ENCODE measurements at places on chromosomes 13 and 19.

DNA sequence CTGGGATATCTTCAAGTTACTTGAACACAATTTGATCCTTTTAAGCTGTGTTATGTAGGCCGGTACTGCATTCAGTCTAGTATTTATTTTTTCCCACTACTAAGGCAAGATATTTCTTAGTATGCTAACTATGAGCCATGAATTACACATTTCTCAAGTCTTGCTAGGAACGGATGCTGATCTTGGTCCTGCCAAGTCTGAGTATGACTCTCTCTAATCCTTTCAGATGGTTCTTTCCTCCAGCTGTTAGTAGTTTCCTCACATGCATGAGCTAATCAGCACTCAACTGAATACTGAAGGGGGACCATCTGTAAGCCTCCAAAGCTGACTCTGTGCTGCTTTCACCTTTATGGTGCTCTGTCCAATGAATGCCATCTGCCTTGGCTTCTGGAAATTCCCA lies 460.3 kb downstream of the KCTD12 start:
- no peak for DNase-seq

DNA sequence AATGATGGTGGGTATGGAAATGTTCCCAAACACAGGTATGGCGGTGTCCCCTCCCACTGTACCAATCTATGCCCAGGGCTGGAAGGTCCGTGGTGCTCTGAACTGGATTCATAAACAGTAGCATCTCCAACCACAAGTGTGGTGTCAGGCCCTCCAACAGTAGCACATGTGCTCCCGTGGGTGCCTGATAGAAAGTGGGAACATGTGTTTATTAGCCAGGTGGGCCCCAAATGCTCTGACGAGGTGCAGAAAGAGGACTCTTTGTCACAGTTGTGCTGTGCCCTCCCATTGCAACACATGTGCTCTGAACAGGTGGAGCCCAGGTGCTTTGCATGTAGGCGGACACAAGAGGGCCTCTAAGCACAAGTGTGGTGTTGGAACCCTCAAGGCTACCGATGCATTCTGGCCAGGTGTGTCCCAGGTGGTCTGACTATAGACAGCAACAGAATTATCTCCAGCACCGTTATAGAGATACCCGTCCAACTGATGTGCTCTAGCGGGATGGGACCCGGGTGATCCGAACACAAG lies 75.4 kb upstream of the ZNF30 start:
- DNase-seq: no peak

DNA sequence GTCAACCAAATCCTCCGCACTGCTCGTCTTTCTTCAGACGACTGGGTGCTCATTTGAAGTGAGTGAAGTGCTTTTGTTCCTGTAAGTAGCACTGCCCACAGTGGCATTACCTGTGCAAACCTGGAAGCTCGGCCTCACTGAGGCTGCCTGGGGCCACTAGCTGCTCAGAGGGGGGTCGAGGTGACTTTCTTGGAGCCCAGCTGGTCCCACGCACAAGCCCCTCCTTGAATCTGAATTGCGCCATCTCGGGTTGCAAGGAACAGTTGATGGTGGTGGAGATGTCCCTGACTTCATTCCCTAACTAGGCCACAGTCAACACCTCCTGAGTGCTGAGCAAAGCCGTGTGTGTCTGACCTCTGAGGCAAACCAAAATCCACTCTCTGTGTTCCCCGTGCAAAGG lies 79.3 kb upstream of the GPR183 start:
- no peak for DNase-seq

GRCh38 chr13:28420704-28421103 lies 74.2 kb downstream of the FLT1 start:
- no peak for DNase-seq

- no peak for DNase-seq
Measured at GRCh38 chr13:37407156-37407555, 191.4 kb downstream of the POSTN start.

GRCh38 chr19:11421371-11422098 lies 2.4 kb upstream of the RGL3 start:
- DNase-seq: peak; percentile 48

DNA sequence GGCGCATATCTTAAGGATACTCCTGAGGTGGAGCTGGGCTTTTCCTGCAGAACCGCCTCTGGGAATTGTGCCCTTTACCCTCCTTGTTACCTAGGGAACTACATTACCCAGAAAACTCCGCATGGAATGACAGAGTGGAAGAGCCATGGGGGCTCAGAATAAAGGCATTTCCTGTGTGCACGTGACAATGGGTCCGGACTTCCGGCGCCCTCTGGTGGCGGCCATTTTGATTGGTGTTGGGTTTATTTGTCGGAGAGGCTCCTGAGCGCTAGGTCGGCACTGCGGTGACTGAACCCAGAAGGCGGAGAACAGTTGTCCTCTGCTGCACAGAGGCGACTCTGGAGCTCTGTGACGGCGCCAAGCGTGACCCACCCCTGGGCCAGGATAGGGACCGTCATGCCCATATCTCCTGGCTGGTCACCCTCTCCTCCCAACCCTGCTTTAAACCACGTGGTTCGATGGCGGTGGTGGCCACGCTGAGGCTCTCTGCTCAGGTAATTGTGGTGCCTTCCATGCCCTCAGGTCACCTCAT lies at the start of gene ZNF587B:
TSS of gene ZNF587B (plus strand) at position 229 of the 532 bp plus-strand sequence. CDS start at position 459, 230 bp downstream.
- peak; percentile 90 for DNase-seq

DNA sequence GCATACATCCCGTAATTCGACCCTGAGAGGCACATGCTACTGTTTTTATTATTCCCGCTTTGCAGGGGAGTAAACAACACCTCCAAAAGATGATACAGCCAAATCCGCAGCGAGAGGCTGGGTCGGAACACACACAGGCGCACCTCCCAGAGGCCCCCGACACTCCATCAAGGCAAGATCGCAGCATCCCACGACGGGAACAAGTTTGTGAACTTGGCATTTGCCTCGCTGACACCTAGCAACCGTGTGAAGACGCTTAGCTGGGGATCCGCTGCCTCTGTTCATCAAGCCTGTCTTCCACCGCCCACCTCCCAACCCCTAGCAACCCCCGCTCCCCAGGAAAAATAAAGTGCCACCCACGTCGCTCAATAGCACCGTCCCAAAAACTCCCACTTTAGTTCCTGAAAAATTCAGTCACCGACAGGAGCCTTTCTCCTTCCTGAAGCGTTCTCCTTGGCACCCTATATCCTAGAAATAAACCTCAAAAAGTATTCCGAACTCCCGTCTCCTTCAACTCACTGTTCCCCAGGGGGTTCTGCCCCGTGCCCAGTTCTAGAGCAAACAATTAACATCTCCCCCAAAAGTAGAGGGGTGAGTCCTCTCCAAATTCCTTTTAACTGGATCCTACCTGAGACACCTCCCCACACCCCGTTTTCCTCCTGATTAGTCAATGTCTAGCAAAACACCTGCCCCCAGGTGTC lies 1.7 kb downstream of the GNG7 start:
- no peak for DNase-seq

GRCh38 chr13:20197361-20197834 lies 4.7 kb upstream of the GJB2 start:
- DNase-seq: peak; percentile 64

GRCh38 chr19:8161135-8161646 lies 11.8 kb upstream of the FBN3 start:
- no peak for DNase-seq

- no peak for DNase-seq
Measured at GRCh38 chr13:72953391-72953965, 105.3 kb upstream of the KLF5 start.

DNA sequence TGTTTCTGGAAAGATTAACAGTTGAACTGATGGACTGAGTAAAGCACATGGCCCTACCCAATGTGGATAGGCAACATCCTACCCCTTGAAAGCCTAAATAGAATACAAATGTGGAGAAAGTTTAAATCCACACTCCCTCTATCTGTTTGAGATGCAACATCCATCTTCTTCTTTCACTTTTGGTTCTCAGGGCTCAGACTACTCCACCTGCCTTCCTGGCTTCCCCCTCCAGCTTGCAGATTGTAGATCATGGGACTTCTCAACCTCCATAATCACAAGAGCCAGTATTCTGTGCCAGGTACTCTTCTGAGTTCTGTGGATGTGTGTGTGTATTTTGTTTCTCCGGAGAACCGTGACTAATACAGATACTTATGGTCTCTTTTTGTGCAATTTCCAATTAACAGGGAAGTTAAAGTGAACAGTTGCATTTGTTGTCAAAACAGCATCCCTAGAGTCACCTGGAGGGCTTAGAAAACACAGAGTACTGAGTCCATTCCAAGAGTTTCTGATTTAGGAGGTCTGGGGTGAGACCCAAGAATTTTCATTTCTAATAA lies 590.3 kb upstream of the MIR17HG start:
- no peak for DNase-seq

- no peak for DNase-seq
Measured at GRCh38 chr13:70237131-70237530, 128.9 kb upstream of the KLHL1 start.

DNA sequence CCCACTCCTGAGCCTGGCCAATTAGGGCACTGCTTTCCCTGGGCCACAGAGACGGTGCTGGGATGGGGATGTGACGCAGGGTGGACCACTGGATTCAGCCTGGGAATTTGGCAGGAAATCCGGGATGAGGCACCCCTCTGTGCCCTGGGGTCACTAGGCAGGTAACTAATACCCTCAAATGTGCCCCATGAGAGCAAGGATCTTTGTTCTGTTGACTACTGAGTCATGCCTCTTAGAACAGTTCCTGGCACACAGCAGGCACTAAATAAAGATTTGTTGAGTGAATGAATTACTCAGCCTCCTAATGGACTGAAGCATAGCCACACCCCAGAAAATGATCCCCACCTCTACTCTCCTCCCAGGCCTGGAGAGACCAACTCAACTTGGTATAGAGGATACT lies 15.9 kb downstream of the OPA3 start:
- no peak for DNase-seq

DNA sequence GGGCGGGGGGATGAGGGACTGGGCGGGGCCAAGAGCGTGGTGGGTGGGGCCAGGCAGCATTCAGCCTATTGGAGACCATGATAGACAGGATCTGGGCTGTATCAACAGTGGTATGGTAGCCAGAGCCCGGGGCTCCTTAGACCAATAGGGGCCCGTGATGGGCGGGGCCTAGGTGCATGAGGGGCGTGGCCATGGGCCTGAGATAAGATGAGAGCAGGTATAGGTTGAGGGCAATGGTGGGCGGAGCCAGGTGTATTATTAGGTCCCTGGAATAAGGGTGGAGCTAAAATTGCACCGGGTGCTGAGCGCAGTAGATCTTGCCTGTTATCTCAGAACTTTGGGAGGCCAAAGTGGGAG lies 5.3 kb downstream of the ABCA7 start:
- no peak for DNase-seq

- peak; percentile 77 for DNase-seq
Measured at GRCh38 chr19:3359015-3359918, 7.1 kb upstream of the NFIC start.

DNA sequence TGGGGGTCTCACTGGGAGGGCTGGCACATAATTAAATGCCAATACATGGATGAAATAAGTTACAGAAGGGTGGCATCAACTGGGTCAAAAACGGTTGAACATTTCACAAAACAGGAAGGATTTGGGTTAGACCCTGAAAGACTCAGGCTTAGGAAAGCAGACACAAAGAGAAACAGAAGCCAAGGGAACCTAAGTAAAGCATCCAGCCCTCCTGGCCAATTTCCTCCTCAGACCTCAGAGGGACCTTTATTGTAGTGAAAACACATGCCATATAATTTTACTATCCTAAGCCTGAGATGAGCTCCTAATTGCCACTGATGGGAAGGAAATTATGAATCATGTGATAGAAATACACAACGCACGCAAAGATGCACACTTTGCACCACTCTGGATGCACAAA lies 12.1 kb upstream of the CEACAM3 start:
- DNase-seq: no peak

DNA sequence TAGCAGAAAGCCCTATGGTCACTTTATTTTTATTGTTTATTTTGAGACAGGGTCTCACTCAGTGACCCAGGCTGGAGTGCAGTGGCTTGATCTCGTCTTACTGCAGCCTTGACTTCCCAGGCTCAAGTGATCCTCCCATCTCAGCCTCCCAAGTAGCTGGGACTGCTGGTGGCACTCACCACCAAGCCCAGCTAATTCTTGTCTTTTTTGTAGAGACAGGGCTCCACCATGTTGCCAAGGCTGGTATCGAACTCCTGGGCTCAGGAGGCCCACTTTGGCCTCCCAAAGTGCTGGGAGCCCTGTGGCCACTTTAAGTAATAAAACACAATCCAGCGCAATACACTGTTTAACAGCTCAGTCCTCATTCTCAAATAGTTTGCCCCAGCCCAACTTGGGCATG lies 69.3 kb downstream of the NUFIP1 start:
- no peak for DNase-seq

- no peak for DNase-seq
Measured at GRCh38 chr13:94928127-94928775, 215.9 kb upstream of the SOX21 start.

DNA sequence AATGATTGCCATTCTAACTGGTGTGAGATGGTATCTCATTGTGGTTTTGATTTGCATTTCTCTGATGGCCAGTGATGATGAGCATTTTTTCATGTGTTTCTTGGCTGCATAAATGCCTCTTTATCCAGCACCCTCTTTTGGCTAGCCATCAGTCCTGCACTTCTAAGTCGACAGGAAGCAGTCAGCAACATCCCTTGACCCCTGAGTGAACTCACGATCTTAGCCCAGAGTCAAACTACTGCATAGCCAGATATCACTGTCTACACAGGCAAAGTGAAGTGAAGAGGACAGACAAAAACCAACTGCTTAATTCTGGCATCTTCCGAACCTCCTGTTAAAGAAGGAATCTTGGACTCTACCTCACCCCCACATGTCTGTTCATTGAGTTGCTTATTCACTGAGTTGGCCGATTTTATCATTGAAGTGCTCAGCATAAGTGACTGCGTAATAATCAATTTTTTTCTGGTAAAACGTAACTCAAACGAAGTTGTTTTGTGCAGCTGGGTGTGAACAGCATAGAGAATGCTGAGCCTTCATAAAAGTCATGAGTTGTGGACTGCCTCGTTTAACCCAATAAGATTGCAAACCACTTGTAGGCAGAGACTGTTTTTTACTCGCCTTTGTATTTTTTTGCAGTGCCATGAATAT lies 304.2 kb downstream of the COG6 start:
- DNase-seq: no peak

- DNase-seq: peak; percentile 55
Measured at GRCh38 chr19:3057275-3057714, 5.0 kb downstream of the TLE5 start.

DNA sequence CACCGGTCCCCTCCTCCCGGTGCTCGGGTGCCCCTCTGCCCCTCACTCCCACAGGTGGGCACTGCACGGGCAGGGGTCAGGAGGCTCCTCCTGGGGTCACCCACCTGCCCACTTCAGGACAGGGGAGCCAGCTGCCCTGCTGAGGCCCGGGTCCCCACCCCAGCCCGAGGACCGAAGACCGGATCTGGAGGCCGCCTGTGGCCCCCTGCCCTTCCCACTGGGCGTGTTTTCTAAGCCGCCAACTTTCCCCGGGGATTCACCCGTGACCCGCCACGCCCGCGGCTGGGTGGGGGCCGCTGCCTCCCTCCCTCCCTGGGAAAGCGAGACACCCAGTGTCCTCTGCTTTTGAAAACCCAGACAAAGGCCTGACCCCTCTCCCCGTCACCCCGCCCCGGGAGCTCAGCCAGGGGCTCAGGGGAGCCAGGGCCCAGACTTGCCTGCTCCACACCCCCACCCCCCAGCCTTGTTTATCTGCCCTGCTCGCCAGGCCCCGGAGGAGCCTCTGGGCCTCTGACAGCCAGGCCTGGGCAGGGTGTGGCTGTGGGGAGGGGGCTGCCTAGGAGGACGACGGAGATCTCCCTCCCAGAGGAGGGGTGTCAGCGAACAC lies 1.3 kb downstream of the PALM start:
- no peak for DNase-seq
